ENCODE measurements at places on chromosomes 5 and 9.

- no peak for DNase-seq
Measured at GRCh38 chr9:27747450-27747849, 174.2 kb upstream of the C9orf72 start.

DNA sequence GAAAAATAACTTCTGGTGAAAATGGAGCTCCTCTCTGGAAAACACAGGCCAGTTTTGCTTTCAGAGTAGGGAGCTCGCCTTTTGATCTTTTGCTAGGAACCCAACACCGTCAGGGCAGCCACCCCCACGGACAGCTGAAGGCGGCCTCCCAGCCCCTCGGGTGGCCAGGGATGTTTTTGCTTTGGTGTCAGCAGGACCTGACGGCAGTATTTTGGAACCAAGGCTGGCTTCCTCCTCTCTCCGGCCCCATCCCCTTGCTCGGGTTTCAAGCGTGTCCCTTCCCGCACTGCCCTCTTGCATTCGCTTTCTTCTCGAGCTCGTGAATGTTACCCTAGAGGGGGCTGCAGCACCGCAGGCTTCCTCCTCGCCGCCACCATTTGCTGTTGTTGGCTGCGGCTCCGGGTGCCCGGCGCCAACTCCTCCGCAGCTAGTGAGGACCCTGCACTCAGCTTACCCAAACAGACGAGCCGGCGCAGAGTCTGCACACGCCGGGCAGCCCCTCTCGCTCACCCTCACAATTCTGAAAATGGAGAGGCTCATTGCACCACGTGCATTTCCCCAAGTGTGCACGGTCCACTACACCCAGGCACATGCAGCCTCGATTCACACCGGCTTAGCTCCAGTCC lies 35.5 kb upstream of the ADAMTSL1 start:
- DNase-seq: no peak

- DNase-seq: no peak
Measured at GRCh38 chr5:178340187-178340586, 107.6 kb upstream of the PHYKPL start.

- DNase-seq: no peak
Measured at GRCh38 chr9:34510497-34511468, 12.0 kb downstream of the ENHO start.

DNA sequence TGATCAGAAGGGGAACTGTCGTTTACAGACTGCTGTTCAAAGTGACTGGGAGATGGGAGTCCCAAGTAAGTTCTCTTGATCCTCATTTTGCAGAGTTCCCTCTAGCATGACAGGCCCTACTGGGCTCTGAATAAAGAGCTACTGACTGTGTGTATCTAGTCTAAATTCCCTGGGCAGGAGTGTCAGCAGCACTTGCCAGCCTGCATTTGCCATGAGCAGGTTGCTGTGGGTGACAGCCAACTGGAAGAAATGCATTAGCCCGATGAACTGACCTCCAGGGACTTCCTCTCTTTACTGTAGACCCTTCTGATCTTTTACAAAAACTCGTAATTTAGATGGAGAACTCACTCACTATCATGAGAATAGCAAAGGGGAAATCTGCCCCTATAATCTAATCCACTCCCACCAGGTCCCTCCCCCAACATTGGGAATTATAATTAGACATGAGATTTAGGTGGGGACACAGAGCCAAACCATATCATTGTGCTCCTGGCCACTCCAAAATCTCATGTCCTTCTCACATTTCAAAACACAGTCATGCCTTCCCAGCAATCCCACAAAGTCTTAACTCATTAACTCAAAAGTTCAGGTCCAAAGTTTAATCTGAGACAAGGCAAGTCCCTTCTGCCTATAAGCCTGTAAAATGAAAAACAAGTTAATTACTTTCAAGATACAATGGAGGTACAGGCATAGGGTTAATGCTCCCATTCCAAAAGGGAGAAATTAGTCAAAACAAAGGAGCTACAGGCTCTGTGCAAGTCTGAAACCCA lies 78.9 kb upstream of the CXCL14 start:
- no peak for DNase-seq

DNA sequence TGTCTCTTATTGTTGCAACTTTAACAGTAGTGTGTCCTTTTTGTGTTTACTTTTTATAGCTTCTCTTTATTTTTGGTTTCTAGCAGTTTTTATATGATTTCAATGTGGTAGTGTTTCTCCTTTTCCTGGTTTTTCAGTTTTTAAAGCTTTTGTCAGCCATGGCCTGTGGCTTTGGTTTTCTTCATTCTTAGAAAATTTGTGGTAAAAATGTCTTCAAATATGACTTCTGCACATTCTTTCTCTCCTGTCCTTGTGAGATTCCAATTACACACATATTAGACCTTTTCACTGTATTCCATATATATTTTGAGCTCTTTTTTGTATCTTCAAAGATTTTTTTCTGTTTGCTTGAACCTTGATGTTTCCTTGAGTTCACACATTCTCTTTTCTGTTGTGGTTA lies 180.5 kb downstream of the CNTLN start:
- no peak for DNase-seq

GRCh38 chr5:60444661-60445360 lies 255.2 kb downstream of the DEPDC1B start:
- no peak for DNase-seq

DNA sequence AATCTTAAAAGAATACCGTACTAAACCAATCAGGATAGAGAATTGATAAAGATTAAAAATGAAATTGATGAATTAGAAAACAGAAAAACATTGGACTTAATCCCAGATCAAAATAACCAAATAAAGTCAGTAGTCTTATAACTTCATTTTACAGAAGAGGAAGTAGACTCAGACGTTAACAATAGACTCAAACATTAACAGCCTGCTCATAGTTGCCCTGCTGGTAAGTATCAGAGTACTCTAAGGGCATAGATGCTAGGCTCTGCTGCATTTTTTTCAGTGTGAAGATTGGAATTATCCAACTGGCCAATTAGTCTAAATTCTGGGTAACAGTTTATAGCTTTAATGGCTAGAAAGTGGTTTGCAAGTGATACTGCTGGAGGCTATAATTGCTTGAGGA lies 42.9 kb downstream of the ADGRV1 start:
- DNase-seq: no peak

DNA sequence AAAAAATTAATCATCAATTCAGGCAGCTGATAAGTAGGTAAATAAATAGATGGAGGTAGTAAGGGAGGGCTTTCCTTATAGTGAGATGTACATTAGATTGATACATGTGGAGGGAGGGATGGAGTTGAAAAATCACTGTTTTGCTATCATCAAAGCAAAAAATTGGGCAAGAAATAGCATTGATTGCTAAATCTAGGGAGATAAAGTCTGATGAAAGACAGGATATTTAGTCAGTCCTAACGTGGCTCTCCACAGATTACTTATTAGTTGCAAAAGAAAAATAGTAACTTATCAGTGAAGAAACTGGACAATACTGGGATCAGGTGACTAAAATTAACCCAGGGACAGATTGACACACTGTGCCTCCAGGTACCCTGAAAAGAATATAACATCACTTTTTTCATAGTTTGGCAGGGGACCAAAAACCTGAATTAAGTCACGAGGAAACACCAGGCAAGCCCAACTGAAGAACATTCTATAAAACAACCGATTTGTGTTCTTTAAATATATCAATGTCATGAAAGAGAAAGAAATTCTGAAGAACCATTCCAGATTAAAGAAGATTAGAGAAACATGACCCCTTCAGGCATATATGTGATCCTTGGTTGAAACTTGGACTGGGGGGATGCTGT lies 27.1 kb upstream of the GOLPH3 start:
- no peak for DNase-seq

- DNase-seq: no peak
Measured at GRCh38 chr5:59785676-59786333, 107.7 kb downstream of the PDE4D start.

DNA sequence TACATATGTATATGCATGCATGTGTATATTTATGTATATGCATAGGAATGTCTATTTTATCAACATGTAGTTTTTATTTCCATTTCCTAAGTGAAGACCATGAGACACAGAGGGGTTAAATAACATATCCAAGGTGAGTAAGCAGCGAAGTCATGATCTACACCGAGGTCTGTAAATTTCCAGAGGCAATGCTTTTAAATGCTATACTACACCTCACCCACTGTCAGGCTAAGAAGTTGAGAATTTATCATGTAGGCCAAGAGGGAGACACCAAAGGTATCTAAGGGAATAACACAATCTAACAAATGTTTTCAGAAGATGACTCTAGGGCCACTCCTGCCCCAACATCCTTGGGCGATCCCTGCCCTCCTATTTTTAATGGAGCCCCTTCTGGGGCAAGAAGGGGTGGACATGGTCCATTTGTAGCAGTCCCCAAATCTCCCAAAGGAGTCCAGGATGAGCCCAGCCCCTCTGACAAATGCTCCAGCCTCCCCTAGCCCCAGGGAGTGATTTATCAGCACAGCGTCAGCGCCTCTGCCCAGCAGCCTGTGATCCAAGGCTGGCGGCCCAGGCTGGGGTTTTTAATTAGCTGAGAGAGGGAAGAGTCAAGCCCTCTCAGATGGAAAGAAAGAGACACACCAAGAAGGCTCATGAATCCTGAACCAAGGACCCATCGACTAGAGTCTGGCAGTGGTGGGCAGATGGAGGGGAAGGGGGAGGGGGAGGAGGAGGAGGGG lies 339.9 kb downstream of the ASTN2 start:
- no peak for DNase-seq

DNA sequence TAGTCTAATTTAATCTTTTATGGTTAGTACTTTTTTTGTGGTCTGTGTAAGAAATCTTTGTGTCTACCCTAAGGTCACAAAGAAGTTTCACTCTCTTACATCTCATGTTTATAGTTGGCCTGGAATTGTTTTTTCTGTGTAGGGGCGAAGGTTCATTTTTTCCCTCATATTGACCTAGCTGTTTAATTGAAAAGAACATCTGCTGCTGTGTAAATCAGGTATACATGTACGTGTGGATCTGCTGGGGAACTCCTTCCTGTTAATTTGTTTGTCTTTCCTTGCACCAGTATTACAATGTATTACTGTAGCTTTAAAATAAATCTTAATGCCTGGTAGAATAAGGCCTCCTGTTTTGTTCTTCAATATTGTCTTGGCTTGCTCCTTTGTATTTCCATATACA lies 37.8 kb downstream of the EXOSC2 start:
- DNase-seq: no peak

- no peak for DNase-seq
Measured at GRCh38 chr5:148748702-148749392, 77.6 kb upstream of the ADRB2 start.

GRCh38 chr9:94919376-94920098 lies 193.0 kb downstream of the AOPEP start:
- DNase-seq: no peak

- DNase-seq: no peak
Measured at GRCh38 chr9:93701494-93702218, 125.3 kb downstream of the PHF2 start.

GRCh38 chr9:29390859-29391258 lies 1817.6 kb upstream of the C9orf72 start:
- no peak for DNase-seq

- DNase-seq: no peak
Measured at GRCh38 chr5:39639618-39640089, 214.9 kb upstream of the DAB2 start.

DNA sequence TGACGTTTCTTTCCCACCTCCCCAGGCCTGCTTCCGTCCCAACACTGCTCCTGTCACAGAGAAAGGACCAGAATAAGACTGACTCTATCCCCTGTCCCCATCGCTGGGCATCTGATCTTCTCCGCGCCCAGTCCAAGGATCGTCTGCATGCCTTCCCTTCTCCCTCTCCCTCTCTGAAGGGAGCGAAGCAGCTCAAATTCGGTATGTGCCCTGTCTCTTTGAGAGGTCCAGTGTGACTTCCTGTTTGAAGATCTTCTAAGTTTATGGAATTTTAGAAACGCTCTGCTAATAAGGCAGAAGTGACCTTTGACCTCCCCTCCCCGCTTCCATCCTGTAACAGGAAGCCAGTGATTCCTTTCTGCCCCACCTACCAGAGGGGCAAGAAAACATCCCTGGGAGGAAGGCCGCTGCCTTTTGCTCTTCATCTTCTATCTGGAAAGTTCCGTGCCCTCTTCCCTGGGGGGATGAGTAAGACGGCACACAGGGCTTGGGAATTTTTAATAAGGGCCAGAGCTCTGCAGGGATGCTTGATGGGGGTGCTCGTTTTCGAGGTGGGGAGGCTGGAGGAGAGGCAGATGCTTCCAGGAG lies 40.7 kb upstream of the RNU6ATAC start:
- DNase-seq: no peak

DNA sequence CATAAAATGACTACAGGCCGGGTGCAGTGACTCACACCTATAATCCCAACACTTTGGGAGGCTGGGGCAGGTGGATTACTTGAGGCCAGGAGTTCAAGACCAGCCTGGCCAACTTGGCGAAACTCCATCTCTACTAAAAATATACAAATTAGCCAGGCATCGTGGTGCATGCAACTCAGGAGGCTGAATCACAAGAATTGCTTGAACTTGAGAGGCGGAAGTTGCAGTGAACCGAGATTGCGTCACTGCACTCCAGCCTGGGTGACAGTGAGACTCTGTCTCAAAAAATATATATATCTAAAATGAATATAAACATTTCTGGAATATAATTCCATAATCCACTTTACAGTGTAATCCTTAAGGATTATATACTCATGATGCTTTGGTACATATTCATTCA lies 66.5 kb downstream of the TEX10 start:
- DNase-seq: no peak

DNA sequence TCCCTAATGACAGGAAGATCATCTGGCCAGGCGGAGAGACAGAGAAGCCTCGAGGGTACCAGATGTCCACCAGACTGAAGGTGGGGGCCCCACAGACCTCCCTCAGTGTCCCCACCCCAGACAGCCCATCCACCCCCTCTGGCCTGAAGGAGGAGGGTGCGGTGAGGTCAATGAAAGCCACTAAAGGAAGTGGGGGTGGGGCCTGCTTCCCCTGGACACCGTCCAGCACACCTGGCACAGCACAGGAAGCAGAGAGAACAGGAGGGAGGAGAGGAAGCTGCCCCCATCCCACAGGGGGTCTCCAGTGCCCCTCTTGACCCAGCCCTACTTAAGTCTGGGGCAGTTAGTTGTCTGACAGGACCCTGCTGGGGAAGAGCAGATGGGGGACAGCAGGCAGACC lies 11.2 kb downstream of the LRRC26 start:
- no peak for DNase-seq

DNA sequence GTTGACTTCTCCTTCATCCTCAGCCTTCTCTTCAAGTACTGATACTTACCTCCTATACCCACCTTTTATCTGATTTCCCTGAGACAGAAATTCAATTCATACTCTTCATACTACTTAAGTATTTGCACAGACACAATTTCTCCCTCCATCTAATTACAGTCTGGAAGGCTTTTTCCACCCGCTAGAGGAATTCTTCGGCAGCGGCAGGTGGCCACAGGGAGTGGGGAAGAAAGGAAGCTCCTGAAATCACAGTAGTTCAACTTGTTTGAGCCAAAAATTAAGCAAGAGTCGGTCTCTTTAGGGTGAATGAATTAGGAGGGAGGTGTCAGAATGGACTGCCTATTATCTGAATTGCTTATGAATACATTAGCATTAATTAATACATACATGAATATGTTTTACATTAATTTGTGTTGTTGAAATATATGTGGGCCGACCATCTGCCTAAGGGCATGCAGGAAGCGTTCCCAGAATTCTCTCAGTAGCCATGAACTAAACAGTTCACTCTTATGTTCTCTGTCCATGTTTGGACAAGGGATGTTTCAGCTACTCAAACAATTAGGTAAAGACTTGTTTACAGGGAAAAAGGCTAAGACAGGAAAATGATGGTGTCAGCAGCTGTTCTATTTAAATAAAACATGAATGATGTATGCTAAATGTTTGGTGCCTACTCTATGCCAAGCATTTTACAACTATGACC lies 101.4 kb upstream of the SMARCA2 start:
- DNase-seq: no peak
